ENCODE measurements at places on chromosomes 3 and 15. TPM values are rescaled to one million over a fixed set of nuclear protein-coding genes. Genes with fewer than 3 reads are reported as not detected.

STARD5 gene
- 9.6 TPM for total RNA-seq

NANOGP8 gene
- total RNA-seq, result 1.6 TPM

HRH1 gene
- 0.66 TPM for total RNA-seq

- DNase-seq, result peak; percentile 96
Observed at GRCh38 chr15:39273717-39274411, 307.0 kb upstream of the THBS1 start.

DNA sequence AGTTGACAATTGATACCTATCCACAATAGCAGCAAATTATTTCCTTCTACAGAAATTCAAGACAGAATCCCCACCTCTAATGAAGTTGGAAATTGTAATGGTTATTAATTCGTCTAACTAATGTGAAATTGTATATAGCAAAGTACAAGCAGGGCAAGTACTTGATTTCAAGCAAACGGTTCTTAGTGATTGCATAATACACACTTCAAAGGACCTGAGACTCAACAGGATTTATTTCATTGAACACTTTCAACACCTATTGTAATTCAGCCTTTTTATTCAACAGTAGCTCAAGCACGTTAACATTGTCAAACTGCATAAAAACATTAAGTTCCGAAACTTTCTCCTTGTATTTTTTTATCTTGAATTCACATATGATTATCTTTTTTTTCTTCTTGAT, 40.2 kb upstream of the AGTR1 start:
- DNase-seq, result no peak

DNA sequence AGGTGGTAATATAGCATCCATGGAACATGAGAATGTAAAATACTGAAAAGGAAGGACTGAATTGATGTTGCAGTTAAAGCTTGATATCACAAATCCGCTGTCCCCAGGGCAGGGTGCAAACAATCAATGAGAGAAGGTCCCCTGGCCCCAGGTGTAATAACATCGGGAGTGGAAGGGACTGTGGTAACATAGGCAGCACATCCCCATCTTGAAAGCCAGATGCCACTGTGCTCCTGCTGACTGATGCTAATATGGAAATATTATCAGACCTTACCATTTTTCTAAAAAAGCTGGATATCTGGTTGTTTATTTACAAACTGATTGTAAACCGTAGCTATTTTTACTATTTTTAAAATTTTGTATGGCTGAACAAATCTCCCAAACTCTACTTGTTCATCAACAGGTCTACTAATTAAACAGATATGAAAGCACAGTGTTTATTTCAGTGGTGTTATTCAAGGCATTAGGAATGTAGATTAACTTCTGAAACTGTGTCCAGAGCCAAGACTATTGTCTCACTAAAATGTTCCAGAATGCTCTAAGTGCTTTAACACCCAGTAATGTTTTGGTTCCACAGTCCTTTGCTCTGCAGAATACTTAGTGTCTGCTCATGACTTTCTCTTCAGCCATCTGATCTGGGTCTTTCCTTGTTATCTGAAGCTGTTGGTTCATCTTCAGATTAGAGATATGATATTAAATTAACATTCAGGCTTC, 386.0 kb upstream of the RARB start:
- no peak for DNase-seq

FAM240A gene
- not detected for total RNA-seq

DNA sequence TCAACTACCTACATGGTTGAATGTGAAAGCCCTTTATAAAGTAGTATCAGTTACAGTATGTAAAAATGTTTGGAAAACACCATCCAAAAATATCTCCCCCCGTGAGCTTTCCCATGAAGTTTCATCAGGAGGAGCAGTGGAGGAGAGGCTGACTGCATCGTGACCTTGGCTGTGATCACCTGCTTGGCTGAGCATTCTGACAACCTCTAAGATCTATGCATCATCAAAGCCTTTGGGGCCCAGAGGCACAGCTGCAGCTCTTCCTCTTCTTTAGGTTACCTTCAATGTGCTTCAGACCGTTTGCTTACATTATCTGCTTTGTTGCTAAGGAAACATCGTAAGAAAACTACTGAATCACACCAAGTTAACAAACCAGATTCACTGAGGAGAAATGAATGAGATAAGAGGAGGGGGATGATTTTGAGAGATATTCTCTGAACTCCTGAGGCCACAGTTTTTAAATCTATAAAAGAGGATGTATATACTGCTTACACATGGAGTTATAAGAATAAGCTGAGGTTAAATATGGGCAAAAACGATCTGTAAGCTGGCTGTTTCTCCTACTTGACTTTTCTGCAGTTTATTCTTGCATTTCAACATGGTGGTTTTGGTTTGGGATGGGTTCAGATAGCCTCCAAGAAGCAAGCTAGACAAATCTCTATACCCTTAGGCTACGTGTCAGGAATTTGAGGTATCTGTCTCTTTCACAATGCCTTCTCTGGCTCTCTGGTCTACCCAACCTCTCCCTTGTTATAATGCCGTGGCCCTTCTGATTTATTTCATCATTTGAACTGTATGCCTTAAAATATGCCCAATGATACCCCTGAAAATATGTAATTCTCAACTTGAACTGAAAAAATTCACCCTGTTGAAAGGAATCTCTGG, 4.0 kb downstream of the GCSAM start:
- DNase-seq, result no peak

DNA sequence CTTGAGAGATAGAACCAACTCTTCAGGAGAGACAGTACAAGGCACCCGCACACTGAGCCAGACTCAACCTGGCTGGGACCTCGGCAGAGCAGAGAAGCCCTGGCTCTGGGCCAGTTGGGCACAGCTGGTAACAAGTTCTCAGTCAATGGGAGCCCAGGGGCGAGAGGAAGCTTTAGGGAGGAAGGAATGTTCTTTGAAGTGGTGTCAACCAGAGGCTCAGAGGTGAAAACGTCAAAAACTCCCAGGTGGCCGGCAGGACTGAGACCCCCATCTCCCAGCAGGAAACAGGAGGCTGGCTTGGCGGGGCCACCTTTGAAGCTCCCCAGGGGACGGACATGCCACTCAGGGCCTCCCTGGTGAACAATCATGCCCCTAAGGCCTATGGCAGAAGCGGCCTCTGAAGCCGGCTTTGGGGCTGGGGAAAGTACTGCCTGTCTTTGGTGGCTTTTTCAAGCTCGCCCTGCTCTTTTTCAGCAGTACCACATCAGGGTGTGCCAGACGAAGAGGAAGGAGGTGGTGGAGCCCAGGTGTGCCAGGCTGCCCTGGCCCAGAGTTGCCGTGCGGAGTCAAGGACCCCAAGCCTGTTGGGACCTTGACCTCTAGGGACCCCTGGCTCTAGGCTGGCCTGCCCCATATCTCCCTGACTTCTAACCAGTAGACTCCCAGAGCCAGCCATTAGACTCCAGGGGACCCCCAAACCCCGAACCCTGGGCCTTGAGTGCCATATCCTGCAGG, 16.7 kb upstream of the TBC1D21 start:
- peak; percentile 75 for DNase-seq

DNA sequence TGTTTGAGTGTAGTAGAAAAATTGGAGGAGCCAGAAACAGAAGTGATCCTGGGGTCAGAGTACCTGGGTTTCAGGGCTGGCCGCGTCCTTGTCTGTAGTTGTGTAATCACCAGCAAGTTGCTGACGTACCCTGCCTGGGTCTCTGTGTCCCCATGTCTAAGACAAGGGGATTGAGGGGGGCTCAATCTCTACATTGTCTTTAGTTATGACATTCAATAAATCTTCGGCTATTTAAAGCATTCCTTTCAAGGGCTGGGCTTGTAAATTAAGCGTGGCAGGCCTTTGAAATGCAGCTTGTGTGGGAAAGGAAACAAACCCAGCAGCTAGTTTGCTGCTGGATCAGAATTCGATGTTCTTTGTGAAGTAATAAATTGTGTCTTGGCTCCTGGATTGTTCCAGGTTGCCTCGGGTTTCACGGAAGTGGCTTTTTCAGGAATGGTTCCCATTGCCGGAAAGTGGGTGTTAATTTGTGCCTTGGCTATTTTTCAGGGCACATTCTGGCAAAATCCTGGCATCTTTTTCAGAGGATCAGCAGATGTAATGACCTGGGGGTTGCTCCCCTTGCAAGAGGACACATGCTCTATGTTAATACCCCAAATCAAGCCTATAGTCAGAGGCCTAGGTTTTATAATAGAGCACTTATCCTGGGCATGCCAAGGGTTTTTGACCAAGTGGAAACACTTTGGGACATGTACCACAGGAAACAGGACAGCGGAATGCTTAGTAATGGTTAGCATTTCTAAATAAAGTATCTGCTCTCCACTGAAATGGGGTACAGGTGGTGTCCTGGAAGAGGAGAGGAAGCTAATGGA, 294.8 kb upstream of the NR2E3 start:
- DNase-seq, result peak; percentile 28

SUCNR1 gene
- 0.33 TPM for total RNA-seq

DNA sequence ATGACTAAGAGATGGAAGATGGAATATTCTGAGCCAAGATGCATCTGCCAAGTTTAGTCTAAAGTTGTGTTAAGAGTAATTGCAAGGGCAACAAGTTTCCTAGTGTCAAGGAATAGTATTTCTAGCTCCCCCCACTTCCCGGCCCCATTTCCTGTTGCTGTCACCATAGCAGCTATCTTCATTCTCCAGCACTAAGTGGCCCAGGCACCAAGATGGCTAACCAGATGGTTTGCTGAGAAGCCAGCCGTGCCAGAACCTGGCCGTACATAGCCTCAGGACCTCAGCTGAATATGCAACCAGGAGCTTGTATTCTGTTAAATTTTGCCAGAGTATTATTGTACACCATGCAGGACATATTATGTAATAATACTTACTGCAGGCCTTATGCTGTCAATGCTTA, 108.8 kb upstream of the UMPS start:
- DNase-seq, result no peak

DNA sequence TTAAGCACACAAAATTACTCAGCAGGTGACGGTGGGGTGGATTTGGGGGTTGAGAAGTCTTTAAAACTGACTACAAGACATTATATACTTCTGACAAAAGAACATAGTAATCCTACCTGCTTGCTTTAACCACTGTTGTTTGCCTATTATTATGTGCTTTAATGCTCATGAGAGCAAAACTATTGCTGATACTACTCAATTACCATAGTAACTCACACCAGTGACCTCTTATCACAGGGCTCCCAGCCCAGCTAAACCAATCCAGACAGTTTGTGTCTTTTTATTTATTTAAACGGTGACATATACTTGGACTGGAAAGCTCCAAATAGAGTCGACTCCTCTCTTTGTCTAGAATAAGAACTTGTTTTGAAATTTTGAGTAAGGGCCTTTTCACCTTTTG, 42.8 kb upstream of the FEZF2 start:
- DNase-seq, result no peak

GRCh38 chr15:61500951-61501620, 272.0 kb upstream of the RORA start:
- no peak for DNase-seq

DNA sequence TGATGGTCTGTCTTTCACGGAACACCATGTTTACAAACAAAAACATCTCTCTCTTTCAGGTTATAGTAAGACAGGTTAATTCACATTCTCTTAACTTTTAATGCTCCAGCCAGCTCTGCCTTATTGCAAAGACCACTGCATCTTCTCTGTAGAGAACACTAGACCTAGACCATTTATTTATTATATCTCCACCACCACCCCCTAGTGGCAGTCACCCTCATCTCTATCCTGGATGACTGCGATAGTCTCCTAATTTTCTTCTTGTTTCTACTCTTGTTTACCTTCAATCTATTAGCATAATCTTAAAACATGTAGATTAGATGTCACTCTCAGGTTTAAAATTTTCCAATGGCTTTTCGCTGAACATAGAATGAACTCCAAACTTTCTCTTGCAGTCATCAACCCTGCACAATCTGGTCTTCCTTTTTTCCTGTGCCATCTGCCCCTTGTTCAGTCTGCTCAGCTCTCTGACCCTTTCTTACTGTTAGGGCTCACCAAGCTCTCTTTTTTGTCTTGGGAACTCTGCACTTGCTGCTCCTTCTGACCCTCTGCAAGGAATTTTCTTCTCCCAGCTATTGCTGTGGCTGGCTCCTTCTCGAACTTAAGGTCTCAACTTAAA, 155.6 kb downstream of the SQOR start:
- peak; percentile 58 for DNase-seq

- DNase-seq, result peak; percentile 23
Observed at GRCh38 chr3:107988460-107989175, 102.2 kb downstream of the CD47 start.

DNA sequence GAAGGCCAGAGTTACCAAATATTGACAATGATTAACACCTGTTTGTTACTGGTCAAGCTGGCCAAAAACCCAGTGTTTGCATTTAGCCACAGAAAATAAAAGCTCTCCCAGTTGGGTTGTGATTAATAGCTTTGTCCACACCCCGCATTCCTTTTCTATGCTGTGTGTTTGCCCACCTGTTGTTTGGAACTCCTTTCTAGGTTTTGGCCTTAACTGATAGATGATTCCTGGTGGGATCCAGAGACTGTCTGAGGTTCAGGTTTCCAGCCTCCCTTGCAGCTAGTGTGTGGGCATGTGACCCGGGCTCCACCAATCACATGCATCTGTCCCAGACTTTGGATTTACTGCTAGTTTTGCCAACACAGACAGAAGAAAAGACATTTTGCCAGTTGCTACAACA, 83.8 kb downstream of the PTPRG start:
- DNase-seq, result peak; percentile 14

CCDC39 gene
- 0.66 TPM for total RNA-seq

SCN10A gene
- total RNA-seq, result not detected

- no peak for DNase-seq
Observed at GRCh38 chr3:98553753-98554152, 22.0 kb downstream of the GPR15 start.

DNA sequence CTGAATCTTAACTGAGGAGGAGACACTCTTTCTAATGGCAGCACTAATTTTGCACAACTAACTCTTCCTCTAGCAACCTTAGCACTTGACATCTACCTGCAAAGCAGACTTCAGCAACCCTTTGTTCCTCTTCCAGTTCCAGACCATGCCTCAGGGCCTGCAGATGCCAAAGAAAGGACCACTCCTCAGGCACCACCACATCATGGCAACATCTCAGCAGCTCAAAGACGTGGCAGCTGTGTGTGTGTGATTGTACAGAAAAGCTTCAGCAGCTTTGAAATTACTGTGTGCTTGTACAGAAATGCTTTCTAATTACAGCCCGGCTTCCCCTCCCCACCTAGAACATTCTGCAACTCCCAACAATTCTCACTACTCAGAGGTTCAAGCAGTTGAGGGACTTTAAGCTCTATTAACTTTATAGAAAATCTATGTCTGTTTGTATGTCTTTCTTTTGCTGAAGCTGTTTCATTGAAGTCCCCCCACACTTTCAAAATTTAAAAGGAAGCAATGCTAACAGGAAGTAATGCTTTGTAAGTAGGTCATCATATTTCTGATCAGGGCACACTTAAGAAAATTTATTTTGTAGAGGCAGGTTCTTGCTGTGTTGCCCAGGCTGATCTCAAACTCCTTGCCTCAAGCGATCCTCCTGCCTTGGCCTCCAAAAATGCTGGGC, 115.2 kb downstream of the CD47 start:
- DNase-seq, result no peak

DNA sequence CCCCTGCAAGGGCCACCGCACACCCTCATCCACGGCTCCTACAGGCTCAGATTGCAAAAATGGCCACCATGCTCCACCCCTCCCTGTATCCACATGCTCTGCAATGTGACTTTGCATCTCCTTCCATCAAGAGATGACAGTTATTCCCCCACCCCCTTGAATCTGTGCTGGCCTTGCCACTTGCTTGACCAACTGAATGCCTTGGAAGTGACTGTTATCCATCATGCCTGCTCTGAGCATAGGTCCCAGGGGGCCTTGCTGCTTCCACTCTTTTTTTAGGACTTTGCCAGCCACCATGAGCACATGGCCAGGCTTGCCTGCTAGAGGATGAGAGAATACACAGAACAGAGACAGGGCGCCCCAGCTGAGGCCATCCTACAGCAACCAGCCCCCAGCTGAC, 13.6 kb downstream of the HAPLN3 start:
- no peak for DNase-seq

DPPA4 gene
- total RNA-seq, result not detected

- no peak for DNase-seq
Observed at GRCh38 chr3:134311265-134311664, 60.6 kb upstream of the RYK start.

Data from body of pancreas (tissue), 4 donors.